ENCODE measurements at places on chromosomes 6 and 20. TPM values are rescaled to one million over a fixed set of nuclear protein-coding genes. Genes with fewer than 3 reads are reported as not detected.

- H3K4me1 ChIP-seq = no peaks in the 10 kb centered on the region
- no peak for DNase-seq
Measured at GRCh38 chr20:54846948-54847347, 371.6 kb downstream of the DOK5 start.

DNA sequence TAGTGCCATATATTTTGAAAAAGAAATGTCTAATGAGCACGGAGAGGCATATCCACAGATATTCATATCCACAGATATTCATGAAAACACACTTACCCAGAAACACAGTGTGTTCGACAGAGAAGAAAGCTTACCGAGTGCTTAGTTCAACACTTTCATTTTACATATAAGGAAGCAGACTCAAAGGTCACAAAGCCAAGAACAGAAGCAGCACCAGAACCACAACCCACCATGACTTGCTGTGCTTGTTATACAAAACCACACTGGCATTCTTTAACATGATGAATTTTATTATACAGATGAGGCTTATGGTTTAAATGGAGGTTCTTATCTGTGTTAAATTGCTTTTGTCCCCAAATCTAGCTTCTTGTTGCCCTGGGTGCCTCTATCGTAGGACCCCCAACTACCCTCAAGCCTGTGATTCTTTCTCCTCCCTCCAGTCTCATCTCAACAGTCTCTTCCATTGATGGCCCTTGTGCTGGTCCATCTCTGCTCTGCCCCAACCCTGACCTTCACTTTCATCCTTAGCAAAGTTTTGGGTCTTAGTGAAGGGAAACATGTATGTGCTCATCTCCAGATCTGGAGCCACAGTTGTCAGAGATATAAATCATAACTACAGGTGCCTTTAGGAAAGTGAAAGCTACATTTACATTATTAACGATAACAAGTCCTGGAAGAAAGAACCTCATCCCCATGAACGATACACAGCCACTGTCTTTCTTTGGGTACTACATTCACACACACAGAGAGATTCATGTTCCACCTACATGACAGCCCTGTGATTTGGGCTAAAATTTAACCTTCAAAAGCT lies 40.0 kb downstream of the SF3B5 start:
- no peaks in the 10 kb centered on the region for H3K4me1 ChIP-seq
- no peak overlapping the region for H3K4me3 ChIP-seq
- H3K36me3 ChIP-seq = no peaks in the 10 kb centered on the region
- H3K27me3 ChIP-seq = no peaks in the 10 kb centered on the region
- no peak overlapping the region for H3K27ac ChIP-seq

- no peaks in the 10 kb centered on the region for H3K4me1 ChIP-seq
- H3K27me3 ChIP-seq = no peaks in the 10 kb centered on the region
- H3K36me3 ChIP-seq = no peaks in the 10 kb centered on the region
- no peak overlapping the region for H3K4me3 ChIP-seq
Measured at GRCh38 chr6:44049163-44049988, 77.9 kb downstream of the MRPL14 start.

GRCh38 chr6:133983099-133983939 lies 30.3 kb downstream of the TBPL1 start:
- DNase-seq = peak; percentile 53
- no peak overlapping the region for H3K27ac ChIP-seq
- no peaks in the 10 kb centered on the region for H3K27me3 ChIP-seq
- H3K4me3 ChIP-seq = no peak overlapping the region
- H3K36me3 ChIP-seq = no peaks in the 10 kb centered on the region

- DNase-seq = no peak
- H3K4me3 ChIP-seq = no peak overlapping the region
- peaks cover 4% of the 10 kb centered on the region for H3K4me1 ChIP-seq
Measured at GRCh38 chr6:149060300-149060984, 257.1 kb upstream of the TAB2 start.

DNA sequence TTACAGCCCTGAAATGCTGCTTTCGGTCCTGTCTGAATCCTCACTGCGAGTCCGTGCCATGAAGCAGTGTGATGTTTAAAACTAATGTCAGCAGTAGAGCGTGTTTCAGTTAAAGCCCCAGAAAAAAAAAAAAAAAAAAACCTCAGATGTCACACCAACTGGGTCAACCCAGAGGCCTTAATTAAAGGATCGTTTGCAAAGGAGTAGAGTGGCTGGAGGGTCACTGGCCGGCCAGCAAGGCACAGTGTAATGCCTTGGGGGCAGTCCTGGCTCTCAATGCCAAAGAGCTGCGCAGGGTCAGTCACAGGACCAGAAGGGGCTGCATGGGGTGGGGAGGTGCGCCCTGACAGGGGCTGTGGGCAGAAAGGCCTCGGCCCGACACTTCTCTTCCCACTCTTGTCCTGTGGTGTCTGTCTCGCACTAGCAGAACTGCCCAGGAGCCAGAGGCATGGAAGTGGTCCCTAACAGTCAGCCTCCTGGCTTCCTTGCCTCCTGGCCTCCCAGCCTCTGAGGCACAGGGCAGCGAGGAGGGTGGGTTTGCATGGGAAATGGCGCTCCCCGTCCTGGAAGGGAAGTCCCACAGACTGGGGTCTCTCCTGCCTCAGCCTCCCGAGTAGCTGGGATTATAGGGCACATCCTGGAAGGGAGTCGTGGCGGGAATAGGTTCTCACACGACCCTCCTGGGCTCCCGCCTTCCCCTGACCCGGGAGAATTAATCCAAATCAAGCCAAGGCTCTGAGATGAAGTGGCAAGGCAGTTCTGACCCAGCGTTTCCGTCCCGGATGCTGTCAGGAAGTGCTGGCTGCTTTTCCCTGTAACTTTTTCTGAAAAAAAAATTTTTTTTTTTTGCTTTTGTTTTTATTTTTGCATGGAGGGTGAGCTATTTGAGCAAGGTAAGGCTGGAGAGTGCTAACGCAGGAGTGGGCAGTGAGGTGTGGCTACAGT lies 53.7 kb upstream of the MPC1 start:
- no peak for DNase-seq
- H3K4me1 ChIP-seq = no peaks in the 10 kb centered on the region
- no peak overlapping the region for H3K27ac ChIP-seq
- H3K27me3 ChIP-seq = no peaks in the 10 kb centered on the region
- no peak overlapping the region for H3K4me3 ChIP-seq
- H3K36me3 ChIP-seq = no peaks in the 10 kb centered on the region

DNA sequence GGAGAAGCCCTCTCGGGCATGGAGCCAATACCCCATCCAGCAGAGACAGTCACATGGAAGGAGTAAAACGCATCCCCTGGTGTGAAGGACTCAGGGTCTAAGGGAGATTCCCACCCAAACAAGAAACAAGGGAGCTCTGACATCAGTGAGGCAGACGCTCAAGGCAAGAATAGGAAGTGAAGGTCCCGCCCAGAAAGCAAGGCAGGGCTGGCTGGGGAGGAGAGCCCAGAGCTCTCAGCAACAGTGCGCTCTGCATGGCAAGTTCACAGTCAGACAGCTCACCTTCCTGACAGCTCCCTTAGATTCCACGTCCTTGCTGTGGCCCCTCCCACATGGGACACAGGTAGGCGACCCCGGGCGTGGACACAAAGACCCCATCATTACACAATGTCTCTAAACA lies 85.6 kb downstream of the TTLL2 start:
- no peaks in the 10 kb centered on the region for H3K4me1 ChIP-seq
- no peaks in the 10 kb centered on the region for H3K27me3 ChIP-seq
- no peak for DNase-seq

- peak overlapping the region; percentile 92 for H3K4me3 ChIP-seq
- no peaks in the 10 kb centered on the region for H3K36me3 ChIP-seq
Measured at GRCh38 chr20:62387933-62388635, 1.2 kb downstream of the RPS21 start.

GRCh38 chr20:37579106-37579505 lies 51.4 kb upstream of the BLCAP start:
- H3K27me3 ChIP-seq = no peaks in the 10 kb centered on the region
- no peak for DNase-seq
- H3K4me1 ChIP-seq = no peaks in the 10 kb centered on the region
- no peak overlapping the region for H3K4me3 ChIP-seq
- no peak overlapping the region for H3K27ac ChIP-seq

- no peaks in the 10 kb centered on the region for H3K36me3 ChIP-seq
- no peaks in the 10 kb centered on the region for H3K27me3 ChIP-seq
- DNase-seq = no peak
- no peak overlapping the region for H3K27ac ChIP-seq
- no peaks in the 10 kb centered on the region for H3K4me1 ChIP-seq
Measured at GRCh38 chr6:7425808-7426190, 36.2 kb downstream of the RIOK1 start.

DNA sequence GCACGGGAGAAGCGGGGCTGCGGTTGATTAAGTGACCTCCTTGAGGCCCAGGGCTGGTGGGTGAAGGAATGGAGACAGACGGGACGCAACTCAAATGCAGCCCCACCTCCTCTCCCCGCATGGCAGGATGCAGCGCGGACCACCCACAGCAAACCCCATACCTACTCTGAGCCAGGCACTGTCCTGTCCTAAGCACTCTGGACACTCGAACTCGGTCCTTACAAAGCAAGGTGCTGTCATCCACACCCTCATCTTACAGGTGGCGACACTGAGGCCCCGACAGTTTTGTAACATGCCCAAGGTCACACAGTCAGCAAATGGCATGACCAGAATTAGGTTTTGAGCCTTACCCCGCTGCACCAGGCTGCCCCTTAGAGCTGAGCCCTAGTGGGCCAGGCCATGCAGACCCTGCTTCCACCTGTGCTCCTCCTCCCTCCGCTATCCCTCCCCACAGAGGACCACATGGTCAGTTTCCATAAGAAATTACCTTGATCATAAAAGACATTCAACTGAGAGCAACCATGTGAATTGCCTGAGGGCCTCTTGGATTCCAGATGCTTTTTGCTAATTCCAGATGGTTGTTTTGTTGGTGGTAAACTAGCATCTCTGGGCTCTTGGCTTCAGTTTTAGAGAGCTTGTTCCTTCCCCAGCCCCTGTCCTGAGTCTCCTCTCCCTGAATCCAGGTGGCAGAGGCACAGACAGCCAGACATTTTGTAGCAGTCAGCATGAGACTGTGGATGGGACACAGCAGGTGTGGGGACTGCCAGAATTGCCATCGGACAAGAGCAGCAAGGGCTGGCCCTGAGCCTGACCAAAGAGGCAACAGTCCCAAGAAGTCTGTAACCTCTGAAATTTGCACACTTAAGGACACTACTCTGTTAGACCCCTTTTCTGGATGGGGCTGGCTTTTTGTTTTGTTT lies 171.9 kb upstream of the PMEPA1 start:
- DNase-seq = no peak
- H3K27me3 ChIP-seq = no peaks in the 10 kb centered on the region

DNA sequence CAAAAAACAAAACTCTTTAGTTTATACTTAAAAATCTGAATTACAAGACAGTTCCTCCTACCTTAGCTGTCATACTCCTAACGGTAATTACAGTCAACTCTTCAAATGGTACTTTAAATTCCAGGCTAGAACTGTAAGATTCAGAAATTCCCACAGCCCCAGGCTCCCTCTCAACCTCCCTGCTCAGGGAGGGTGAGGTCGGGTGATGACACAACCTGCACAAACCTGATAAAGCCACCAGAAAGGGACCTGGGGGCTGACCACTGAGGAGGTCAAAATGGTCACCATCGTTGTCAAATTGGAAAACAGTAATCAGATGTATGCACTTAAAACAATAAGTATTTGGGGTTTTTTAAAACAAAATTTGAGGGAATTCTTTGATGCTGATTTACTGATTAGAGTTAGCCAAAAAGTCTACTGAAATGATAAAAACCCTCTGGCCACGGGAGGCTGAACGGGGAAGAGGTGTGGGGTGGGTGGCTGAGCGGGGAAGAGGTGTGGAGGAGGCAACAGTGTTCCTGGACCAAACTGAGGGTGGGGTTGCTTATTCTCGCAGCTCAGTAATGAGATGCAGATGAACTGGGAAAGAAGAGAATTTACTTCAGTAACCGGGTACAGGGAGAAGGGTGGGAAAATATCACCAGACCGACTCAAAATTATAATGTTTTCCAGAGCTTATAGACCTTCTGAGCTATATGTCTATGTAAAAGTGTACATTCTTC lies 52.4 kb downstream of the SLC22A1 start:
- H3K27me3 ChIP-seq = no peaks in the 10 kb centered on the region
- no peaks in the 10 kb centered on the region for H3K36me3 ChIP-seq
- H3K4me1 ChIP-seq = no peaks in the 10 kb centered on the region
- no peak overlapping the region for H3K27ac ChIP-seq

DNA sequence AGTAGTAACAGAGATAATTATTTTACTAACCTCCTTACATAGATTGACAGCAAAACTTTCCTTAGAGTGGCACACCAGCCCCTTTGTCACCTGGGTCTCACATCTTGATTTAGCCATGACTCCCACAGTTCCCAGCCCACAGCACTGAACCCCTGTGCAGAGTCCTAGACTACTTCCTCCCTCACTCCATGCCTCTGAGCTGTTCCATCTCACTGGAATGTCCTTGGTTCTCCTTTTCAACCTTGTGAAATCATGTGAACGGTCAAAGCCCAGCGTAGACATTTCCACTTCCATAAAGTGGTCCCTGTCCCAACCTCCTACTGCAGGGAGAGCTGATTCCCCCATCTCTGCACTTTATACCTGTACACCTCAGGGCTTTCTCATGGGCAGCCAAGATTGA lies 19.7 kb downstream of the CGA start:
- no peaks in the 10 kb centered on the region for H3K4me1 ChIP-seq
- no peak for DNase-seq
- no peaks in the 10 kb centered on the region for H3K27me3 ChIP-seq
- H3K36me3 ChIP-seq = no peaks in the 10 kb centered on the region

- H3K4me1 ChIP-seq = peaks cover 5% of the 10 kb centered on the region
- H3K4me3 ChIP-seq = no peak overlapping the region
- no peak overlapping the region for H3K27ac ChIP-seq
- no peak for DNase-seq
Measured at GRCh38 chr6:7899101-7899888, 11.3 kb downstream of the TXNDC5 start.

DNA sequence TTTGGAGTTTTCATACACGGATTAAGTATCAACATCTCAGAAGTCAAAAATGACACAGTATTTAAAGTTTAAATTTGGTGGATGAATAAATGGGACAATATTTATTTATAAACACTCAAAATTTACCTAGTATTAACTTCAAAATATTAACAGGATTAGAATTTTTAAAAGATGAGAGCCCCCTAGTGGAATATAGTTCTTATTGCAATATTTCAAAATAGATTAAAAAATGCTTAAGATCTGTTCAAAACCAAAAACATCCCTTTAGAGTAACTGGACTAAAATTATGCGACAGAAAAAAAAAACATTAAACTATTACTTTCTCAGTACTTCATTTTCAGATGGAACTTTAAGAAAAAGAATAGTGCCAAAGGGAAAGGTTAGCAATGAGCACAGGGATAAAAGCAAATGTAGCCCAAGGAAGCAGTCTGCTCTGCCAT lies 56.6 kb downstream of the SNX14 start:
- no peak for DNase-seq
- H3K4me3 ChIP-seq = no peak overlapping the region
- no peak overlapping the region for H3K27ac ChIP-seq
- H3K4me1 ChIP-seq = no peaks in the 10 kb centered on the region
- no peaks in the 10 kb centered on the region for H3K36me3 ChIP-seq

GRCh38 chr6:110037726-110038295 lies 59.7 kb downstream of the GPR6 start:
- H3K4me1 ChIP-seq = no peaks in the 10 kb centered on the region
- no peaks in the 10 kb centered on the region for H3K27me3 ChIP-seq
- H3K36me3 ChIP-seq = no peaks in the 10 kb centered on the region
- H3K4me3 ChIP-seq = no peak overlapping the region
- no peak overlapping the region for H3K27ac ChIP-seq

Gene TRAPPC3L
- not detected for total RNA-seq

Gene UBD
- 0.46 TPM for total RNA-seq

Gene MUCL3
- total RNA-seq = not detected

Gene CLPSL2
- not detected for total RNA-seq

All from ovary (tissue), 10 donors.